H9 (cell line): ENCODE measurements at places on chromosomes 3 and 15. TPM values are rescaled to one million over a fixed set of nuclear protein-coding genes. Genes with fewer than 3 reads are reported as not detected.
A peak's percentile ranks its signal among the peaks of the same experiment; 100 is the strongest.

The PPP4R2 gene
- total RNA-seq, result 123 and 132 TPM in 2 replicates

The CAMP gene
- total RNA-seq, result not detected in 2 replicates

The PRRT3 gene
- 18.8 and 19.5 TPM in 2 replicates for total RNA-seq

- H3K27me3 ChIP-seq, result no peaks in the 10 kb centered on the region
- no peak overlapping the region for H3K27ac ChIP-seq
- H3K4me3 ChIP-seq, result no peak overlapping the region
- no peak for DNase-seq
- peaks cover 7% of the 10 kb centered on the region for H3K36me3 ChIP-seq
These were observed 52.5 kb downstream of the OXNAD1 start for GRCh38 chr3:16317561-16317945.

GRCh38 chr3:10600296-10600714 lies 94.9 kb upstream of the ATP2B2 start:
- no peaks in the 10 kb centered on the region for H3K36me3 ChIP-seq
- DNase-seq, result no peak
- no peaks in the 10 kb centered on the region for H3K27me3 ChIP-seq
- no peak overlapping the region for H3K27ac ChIP-seq
- H3K4me3 ChIP-seq, result no peak overlapping the region

DNA sequence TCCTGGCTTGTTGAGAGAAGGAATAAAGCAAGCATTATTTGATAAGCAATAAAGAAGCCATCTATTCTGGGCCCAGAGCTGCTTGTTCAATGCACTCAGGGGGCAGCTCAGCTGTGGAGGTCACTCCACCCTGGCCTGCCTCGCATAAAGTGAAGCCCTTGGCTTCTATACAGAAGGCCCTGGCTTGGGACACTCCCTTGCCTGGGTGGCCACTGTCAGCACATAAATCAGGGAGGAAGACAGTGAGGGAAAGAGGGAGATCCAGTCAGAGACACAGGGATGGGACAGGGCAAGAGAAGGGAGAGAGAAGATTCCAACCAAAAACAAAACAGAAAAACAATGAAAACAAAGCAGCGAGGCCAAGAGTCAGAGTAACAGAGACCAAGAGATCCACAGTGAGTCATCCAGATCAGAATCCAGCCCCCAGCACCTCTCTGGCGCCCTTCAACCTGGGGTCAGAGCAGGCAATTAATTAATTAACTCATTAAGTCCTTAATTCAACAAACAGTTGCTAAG lies 11.8 kb downstream of the INSYN1 start:
- no peaks in the 10 kb centered on the region for H3K27me3 ChIP-seq
- no peak overlapping the region for H3K27ac ChIP-seq
- H3K4me3 ChIP-seq, result no peak overlapping the region
- no peaks in the 10 kb centered on the region; the same call in 2 of the 3 replicates for H3K36me3 ChIP-seq

DNA sequence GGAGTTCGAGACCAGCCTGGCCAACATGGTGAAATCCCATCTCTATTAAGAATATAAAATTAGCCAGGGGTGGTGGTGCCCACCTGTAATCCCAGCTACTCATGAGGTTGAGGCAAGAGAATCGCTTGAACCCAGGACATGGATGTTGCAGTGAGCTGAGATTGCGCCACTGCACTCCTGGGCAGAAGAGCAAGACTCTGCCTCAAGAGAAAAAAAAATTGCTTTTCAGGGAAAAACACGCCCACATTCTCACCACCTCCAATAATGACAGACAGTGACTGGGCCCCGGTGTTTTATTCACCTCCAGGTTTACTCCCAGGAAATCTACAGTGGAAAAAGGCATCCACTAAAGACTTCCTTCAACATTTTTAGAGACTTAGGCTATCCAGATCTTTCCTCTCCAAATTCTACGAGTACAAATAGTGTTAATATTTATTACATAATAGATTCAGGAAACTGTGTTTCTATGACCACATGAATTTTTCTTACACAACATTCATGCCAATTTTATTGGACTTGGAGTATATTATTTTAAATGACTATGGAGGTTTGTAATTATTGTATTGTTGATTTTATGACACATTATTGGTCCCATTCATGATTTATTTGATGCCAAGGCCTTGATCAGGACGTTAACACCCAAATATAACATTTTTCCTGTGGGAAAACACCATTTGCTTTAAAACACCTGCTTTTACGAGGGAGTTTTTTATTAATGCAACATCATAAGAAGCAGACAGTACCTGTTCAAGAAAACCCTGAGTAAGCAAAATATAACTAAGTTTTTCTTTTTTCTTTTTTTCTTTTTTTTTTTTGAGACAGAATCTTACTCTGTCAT lies 26.6 kb downstream of the IGF2BP2 start:
- peaks cover 5% of the 10 kb centered on the region; the same call in 1 of the 2 replicates for H3K4me1 ChIP-seq
- no peak overlapping the region for H3K4me3 ChIP-seq
- DNase-seq, result no peak
- H3K36me3 ChIP-seq, result peaks cover 7% of the 10 kb centered on the region

DNA sequence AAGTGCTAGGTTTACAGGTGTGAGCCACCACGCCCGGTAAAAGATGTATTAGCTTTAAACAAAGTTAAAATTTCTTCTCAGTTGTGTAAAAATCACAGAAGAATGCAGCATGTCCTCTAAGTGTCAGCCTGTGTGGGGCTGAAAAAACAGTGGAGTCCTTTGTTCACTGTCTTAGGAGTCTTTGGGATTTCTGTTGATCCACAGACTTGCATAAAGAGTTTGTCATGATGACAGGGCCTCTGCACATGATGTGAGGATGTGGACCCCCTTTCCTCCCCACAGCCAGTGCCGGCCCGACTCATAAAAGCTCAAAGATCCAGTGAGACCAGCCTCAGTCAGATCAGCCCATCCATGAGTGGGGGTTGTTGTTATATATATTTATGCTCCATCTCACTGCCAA lies 49.0 kb upstream of the GOLGA8J start:
- no peak for DNase-seq
- no peaks in the 10 kb centered on the region for H3K4me1 ChIP-seq
- peaks cover 7% of the 10 kb centered on the region; the same call in 1 of the 2 replicates for H3K36me3 ChIP-seq
- no peak overlapping the region for H3K27ac ChIP-seq
- H3K27me3 ChIP-seq, result no peaks in the 10 kb centered on the region

- no peaks in the 10 kb centered on the region; the same call in 1 of the 2 replicates for H3K4me1 ChIP-seq
- no peak overlapping the region for H3K27ac ChIP-seq
- no peak overlapping the region for H3K4me3 ChIP-seq
- H3K36me3 ChIP-seq, result no peaks in the 10 kb centered on the region
These were observed 1074.6 kb downstream of the FHIT start for GRCh38 chr3:60176614-60177013.

DNA sequence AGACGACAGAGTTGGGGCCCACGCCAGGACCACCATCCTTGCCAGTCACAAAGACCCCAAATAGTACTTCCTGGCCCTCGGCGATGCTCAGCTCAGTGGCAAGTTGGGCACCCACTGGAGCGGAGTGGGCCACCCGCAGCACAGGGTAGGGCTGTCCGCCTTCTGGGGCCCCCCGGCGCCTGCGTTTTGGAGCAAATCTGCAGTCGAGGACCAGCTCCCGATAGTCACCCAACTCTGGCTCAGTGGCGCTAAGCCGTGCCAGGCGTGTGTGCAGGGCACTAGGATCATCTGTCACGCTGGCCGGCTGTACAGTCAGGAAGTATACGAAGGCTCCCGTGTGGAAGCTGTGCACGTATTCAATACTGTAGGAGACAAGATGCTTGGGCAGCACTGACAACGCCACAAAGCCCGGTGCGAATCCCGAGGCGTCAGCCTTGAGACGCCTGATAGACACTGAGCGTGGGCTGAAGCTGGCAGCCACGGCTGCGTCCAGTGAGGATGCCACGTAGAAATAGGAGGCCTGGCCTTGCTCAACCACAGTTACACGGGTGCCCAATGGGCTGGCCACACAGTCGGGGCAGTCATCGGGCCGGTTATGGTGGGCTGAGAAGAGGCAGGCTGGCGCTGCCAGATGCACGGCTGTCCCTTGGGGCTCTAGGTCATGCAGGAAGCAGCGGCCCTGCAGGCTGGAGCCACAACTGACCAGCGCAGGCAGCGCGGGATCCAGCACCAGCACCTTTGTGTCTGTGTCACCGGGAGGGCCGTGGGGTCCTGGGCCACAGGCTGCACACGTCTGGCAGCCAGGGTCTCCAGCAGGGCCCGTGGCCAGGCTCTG lies 945 bp downstream of the MST1R start:
- peaks cover 2% of the 10 kb centered on the region; the same call in 1 of the 2 replicates for H3K4me1 ChIP-seq
- DNase-seq, result no peak
- H3K4me3 ChIP-seq, result peak overlapping the region; percentile 58; the same call in 2 of the 3 replicates
- H3K27ac ChIP-seq, result no peak overlapping the region
- H3K27me3 ChIP-seq, result no peaks in the 10 kb centered on the region

- H3K36me3 ChIP-seq, result no peaks in the 10 kb centered on the region
- no peaks in the 10 kb centered on the region for H3K27me3 ChIP-seq
- H3K27ac ChIP-seq, result no peak overlapping the region
These were observed 53.9 kb upstream of the TTC14 start for GRCh38 chr3:180548050-180548449.

DNA sequence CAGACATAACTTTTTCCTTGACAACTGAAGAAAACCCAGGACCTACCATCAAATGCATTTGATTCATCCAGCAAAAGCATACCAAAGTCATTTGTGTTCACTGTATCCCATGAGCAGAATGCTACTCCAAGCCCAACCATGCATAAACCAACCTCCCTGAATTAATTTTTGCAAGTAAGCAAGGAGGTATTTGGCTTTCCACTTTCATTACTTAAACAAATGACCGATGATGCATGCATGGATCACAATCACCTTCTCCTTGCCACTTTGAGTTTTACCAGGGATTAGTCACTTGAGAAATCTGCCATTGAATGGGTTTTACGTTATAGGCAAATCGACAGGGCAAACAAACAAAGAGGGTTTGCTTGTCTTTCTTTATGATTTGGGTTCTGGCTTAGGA lies 214.8 kb downstream of the FMN1 start:
- H3K36me3 ChIP-seq, result no peaks in the 10 kb centered on the region
- DNase-seq, result no peak
- H3K4me1 ChIP-seq, result no peaks in the 10 kb centered on the region
- no peak overlapping the region for H3K27ac ChIP-seq
- no peaks in the 10 kb centered on the region for H3K27me3 ChIP-seq
- H3K4me3 ChIP-seq, result no peak overlapping the region
